Right ventricle myocardium superior (tissue), 1 donor: ENCODE measurements at places on chromosomes 11 and 22.

GRCh38 chr11:130677486-130678153 lies 229.2 kb downstream of the ADAMTS15 start:
- peak; percentile 36 for DNase-seq

DNA sequence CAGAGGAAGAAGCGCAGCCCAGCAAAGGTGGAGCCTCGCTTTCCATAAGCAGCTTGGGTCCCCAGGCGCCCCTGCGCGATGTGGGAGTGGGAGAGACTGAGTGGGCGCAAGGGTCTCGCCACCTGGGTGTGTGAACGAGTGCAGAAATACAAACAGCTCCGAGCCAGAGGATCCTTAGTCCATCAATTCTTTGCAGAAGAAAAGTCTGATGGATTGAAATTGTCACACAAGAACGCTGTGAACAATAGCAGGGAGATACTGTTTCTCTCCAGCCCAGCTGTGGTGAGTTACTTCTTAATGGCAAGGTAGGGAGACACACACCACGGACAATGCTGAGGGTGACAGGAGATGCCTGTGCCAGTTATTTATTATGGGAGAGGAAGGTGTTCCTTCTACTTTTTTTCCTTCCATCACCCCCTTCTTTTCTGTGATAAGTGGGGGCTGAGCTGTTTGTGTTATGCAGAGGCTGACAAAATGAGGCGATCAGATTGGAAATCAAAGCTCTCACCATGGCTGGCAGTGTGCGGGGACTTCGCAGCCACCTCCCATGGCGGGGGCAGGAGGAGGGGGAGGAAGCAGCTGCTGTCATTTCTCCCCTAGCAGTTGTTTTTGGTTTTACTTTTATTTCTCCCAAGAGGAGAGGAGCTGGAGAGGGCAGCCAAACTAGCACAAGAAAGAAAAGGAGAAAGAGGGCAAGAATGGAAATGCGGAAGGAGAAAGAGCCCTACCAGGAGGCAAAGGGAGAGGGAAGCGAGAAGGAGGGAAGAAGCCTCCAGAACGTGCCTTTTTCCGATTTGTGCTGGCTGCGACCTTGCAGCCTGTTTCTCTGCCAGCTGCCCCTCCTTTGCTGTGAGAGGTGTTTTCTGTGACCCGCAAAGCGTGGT lies 755.8 kb downstream of the NTM start:
- peak; percentile 52 for DNase-seq

DNA sequence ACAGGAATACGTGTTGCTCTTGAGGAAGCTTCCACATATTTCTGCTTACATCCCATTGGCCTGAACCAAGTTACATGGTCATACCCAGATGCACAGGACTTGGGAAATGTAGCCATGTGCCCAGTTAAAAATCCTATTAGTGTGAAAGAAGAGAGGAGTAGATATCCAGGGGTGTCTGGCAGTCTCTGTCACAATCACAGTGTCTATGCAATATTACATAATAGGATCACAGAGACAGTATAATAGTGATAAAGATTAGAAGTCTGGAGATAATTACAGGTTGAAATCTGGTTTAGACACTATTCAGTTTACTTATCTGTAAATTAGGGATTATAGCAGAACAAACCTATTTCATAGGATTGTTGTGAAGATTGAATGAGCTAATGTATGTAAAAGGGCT lies 62.6 kb upstream of the SLC6A5 start:
- no peak for DNase-seq

GRCh38 chr11:87215236-87215635 lies 177.5 kb downstream of the TMEM135 start:
- DNase-seq, result no peak

DNA sequence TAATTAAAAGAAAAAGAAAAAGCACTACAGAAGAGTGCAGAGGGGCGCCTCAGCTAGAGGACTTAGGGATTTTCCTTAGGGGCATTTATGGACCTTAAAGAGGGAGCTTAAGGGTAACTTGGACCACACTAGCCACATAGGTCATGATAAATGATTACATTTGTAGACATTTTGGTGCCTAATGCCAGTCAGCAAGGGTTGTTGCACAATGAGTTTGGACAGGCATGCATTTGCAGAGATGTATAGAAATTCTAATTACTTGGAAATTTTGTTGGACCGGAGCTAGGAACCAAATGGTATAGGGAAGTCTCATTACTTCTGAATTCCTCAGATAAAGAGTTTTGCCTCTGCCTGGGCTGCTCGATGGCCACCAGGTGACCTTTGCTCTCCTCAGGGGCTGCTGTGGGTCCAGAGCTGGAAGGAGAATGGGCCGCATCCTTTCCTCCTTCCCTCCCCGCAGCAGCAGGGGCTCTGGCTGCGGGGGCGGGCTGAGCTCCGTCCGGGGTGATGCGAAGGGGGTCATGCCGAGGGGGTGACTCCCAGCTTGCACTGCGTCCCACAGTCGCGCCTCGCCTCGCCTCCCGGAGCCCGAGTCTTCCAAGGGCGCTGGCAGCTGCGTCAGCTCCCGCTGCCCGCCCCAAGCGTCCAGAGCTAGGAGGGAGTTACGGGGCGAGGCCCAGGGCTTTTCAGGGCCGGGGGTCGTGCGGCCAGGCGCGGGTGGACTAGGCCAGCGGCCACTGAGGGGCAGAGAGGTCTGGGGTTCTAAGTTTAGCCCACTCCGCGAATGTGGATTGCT lies 20.3 kb upstream of the MALAT1 start:
- DNase-seq, result peak; percentile 81

DNA sequence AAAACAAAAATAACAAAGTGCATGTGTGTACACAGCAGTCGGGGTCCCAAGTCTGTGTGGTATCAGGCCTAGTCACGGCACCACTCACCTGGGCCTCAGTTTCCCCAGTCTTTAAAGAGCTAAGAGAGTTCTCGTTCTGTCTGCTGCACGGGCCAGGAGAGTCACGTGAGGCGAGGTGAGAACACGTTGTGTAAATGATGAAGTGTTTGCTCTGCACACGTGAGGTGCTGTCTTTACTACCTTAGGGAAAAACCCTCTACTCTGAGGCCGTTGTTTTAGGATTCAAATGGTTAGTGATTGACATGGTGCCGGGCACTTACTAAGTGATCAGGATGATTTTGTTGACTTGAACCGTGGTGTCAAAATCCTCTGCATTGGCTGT lies 86.5 kb upstream of the PPARA start:
- DNase-seq, result peak; percentile 18

DNA sequence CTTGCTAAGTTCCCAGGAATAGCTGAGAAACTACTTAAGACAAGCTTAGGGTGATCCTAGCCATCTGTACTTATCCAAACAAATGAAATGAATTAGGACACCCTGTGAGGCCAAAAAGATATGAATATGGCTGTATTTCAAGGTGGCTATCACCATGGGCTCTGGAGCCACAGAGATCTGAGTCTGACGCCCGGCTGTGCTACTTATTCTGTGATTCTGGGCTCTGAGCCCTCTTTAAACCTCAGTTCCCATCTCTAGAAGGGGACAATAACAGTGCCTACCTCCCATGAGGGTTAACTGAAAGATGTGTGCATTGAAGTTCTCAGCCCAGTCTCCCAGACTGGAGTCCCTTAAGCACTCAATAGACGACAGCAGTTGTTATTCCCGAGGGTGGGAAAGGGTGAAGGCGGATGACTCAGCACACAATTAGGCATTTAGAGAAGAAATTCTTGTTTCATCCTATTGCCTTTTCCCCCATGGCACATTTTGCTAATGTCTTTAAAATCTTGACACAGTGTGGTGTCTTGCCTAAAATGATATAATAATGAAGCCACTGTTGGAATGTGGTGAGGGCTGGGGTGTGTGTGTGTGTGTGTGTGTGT lies 132.5 kb downstream of the ADAMTS15 start:
- DNase-seq, result peak; percentile 64

DNA sequence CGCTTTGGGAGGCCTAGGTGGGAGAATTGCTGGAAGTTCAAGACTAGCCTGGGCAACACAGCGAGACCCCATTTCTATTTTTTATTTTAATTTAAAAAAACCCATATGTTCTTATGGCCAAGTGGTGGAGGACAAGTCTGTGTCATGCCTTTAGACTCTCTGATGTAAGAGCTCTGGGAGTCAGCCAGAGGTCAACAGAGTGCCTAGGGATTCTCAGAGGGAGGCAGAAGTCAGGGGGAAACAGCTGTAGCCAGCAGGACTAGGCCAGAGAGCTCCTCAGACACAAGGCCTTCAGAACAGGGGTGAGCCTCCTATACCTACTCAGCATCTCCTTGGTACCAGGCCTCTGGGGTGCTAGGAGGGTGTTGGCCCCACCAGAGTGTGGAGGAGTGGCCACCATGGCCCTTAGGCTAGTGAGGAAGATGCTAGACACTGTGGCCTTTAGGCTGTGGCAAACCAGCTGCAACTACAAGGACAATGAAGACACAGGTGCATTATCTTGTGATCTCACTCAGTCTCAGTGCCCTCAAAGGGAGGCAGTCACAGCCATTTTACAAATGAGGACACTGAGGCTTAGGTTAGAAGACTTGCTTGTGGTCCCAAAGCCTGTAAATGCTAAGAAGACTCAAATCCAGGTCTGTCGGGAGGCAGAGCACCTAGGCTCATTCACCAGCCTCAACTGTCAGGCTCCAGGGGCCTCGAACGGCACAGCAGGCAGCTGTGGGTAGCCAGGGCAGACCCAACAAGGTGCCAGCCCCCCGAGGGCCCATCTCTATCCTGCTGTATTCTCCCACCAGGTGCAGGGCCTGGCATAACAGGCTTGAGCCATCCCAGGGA lies 5.0 kb downstream of the ZP1 start:
- DNase-seq, result no peak

DNA sequence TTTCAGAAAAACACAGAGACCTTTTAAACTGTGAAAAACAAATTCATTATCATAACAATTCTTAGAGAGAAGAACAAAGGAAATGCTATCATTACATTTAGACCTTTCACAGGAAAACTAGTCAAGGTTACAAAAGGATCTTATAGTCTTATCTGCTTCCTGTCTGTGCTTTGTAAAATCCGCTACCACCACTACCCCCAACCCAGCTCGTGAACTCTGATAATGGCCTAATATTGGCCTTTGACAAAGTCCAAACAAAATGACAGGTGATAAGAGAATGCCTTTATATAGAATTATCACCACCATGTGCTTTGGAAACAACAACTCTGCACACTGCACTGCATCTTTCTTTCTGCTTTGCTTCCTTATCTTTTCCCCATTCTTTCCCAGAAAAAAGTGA lies 272.5 kb downstream of the SBF2 start:
- DNase-seq, result no peak

GRCh38 chr11:70032943-70033710 lies 45.0 kb upstream of the ANO1 start:
- DNase-seq, result no peak

DNA sequence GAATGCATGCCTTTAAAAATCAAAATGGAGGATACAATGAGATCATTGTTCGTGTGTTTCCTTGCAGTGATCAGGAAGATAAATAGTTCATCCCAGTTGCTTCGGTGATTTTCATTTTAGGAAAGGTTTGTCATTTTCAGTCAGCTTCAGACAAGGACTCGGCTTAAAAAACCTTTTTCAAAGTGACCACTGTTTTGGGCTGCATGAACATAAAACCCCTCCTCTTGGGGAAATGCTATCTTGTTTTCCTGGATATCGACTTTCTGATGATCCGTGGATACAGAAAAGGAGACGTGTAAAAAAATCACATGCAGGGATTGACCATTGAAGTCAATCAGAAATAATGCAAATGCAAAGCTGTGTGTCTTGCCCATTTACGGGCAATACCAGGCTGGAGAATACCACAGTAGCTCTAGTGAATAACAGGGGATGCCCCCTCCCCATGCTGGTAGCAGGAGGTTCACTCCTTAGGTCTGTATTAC lies 146.8 kb downstream of the MAML2 start:
- DNase-seq, result no peak

GRCh38 chr11:123519055-123519796 lies 89.2 kb downstream of the GRAMD1B start:
- no peak for DNase-seq

DNA sequence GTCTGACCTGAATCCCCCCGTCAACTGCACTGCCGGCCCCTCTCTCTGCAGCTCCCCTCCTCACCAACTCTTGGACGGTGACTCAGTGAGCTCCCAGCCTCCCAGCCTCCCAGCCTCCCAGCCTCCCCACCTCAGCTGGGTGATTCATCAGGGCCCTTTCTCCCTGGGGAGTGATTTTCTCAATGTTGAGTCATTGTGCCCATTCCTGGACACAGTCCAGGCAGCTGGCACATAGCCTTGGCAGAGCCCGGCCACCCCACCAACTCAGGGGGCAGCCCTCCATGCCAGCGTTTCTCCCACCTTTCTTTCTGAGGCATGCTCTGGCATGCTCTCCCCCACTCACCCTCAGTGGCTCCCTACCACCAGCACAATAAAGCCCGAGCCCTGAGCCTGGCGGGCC lies 30.7 kb downstream of the PDE2A start:
- DNase-seq, result no peak

DNA sequence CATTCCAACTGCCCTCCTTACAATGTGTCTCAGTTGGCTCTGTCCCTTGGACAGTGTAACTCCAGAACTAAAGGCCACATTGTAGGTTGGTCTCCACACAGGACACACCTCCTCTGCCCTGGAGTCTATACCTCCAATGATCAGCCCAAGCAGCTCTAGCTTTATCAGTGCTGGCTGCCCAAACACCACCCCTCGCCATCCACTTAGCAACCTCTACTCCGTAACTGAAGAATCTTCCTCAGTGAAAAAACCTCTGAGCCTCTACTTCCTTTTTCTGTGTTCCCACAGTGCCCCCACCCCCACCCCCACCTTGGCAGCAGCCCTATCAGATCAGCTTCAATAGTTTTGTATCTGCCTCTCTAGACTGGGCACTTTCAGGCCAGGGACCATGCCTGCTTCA lies 33.4 kb downstream of the SERPINH1 start:
- DNase-seq, result no peak

DNA sequence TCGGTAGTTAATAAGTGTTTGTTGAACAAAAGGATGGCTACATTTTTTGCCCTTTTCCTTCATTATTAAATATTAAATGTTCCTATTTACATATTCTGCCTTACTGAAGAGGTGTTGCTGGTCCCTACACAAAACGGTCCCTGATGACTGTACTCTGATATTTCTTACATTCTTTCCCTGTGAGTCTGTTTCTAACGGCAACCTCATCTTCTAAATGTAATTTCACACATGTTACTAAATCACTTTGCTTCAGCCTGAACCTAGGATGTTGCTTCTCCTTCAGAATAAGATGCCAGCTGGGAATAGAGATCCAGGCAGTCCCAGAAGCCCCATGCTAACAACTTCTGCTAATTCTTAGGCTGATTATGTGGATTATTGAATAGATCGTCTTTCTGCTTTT lies 50.3 kb downstream of the SPON1 start:
- no peak for DNase-seq

GRCh38 chr11:17259519-17259918 lies 17.0 kb upstream of the NUCB2 start:
- no peak for DNase-seq

DNA sequence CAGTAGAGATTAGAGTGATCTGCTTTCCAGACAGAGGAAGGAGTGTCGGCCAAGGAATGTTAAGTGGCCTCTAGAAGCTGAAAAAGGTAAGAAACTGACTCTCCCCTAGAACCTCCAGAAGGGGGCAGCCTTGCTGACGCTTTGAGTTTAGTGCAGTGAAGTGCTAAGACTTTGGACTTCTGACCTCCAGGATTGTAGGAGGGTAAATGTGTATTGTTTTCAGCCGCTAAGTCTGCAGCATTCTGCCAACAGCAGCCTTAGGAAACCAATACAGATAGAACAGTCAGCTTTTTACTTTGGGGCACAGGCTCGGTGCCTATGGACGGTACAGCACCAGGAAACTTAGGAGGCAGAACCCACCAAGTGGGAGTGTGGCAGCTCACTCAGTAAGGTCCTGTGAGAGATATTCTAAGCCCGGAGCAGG lies 3.6 kb upstream of the TBC1D22A start:
- DNase-seq, result no peak
